ENCODE measurements at places on chromosomes 7 and 10.

- no peak for DNase-seq
These were observed 75.9 kb downstream of the SHOC2 start for GRCh38 chr10:110995301-110995700.

DNA sequence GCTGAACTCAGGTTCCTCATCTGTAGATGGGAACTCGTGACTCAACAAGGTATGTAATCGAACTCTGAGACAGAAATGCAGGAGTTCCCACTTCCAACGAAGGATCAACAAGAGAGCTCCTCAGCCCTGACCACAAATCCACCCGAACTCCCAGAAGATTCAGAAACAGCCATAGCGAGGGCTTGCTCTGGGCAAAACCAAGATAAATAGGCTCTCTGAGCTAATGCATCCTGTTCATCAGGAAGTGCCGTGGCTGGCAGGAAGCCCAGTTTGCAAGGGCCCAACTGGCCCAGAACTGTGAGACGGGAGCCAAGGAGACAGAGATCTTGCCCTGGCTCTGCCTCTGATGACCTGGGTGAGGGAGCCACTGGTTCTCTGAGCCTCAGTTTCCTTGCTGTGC is 141.7 kb upstream of the PFKP start:
- DNase-seq: no peak

DNA sequence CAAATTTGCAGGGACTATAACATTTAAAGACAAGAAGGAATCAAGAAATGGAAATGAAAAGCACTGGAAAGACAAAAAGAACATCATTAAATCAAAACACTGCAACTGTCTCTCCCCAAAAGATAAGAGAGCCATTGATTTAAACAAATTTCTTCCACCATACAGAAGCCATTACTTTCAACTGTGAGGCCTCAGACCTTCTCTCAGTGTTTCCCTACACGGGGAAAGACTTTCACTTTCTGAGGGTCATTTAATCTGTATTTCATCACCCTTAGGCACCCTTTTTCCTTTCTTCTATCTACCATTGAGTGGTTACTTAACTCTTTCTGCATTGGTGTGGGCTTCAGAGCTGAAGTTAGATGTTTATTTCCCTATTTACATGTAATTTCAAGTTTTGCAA is 47.5 kb downstream of the CCDC172 start:
- no peak for DNase-seq

DNA sequence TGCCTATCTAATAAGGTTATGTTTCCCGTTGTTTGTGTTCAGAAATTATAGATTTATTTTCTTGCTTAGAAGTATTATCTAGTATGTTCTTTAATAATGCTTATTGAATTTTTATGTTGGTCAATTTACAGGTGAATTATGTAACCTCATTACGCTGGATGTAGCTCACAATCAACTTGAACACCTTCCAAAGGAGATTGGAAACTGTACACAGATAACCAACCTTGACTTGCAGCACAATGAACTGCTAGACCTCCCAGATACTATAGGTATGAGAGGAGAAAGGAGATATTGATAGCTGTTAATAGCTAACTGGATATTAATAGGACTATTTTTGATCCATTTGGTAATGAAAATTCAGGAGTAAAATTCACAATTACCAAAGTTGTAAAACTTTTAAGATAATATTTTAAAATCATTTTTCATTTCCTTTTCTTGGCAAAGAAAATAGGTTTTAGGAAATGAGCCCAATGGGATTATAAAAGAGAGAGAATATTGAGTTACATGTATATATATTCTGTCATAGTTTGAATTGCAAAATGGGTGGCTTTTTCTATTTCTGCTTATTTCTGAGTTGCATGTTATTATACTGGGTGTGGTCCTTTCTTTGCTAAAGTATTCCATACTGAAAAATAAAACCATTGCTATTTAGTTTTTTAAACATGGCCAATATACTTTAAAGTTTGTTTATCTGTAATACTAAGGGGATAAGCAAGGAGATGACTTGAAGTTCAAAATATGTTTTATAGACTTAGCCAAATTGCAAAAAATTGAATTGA is 66.3 kb downstream of the SHOC2 start:
- DNase-seq: no peak

GRCh38 chr7:81233208-81233940 is 314.5 kb upstream of the SEMA3C start:
- DNase-seq: no peak
